ENCODE measurements at places on chromosomes 2 and 18.

DNA sequence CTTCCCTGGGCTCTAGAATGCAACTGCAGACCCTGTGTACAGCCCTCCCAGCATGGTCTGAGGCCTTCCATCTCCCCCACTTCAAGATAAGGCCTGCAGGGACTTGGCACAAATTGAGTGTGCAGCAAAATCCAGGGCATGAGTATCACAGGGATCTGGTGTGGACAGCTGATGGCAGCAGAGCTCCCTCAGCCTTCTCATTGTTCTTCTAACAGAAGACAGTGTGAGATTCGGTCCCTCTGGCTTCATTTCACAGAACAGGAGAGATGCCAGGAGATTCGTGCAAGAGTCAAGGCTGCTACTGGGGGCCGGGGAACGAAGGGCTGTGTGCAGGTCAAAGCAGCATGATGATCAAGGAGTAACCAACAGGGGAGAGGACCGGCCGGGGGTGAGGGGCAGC is 85.8 kb downstream of the UXS1 start:
- DNase-seq: no peak

DNA sequence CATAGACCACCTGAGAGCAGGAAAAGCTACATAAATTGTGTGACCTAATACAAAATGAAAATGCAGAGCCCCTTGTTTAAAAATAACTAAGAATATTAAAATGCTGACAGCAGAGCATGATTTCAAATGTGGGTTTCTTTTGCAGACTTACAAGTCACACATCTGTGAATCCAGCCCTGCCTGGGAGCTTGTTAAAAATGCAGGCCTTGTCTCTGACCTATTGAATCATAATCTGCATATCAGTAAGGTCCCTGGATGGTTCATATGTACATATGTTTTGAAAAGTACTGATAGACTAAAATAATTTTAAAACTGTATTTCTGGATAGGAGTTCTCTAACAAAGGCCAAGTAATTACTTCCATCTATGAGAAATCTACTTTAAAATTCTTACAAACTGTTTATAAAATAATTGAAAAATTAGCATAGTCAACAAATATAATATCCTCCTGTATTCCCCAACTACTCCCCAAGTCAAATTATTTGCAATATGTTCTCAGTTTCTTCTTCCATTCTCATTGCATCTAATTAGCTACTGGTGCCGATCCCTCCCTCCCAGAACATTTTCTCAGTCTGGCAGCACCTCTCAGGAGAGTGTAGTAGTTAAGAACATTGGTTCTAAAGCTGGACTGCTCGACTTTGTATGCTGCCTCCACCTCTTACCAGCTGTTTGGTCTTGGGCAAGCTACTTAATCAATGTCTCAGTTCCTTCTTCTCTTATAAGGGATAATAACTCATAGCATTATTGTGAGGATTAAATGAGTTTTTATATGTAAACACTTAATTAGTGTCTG is 1040.4 kb upstream of the CDH2 start:
- DNase-seq: no peak

GRCh38 chr2:103002954-103003353 is 241.1 kb downstream of the TMEM182 start:
- DNase-seq: no peak

- no peak for DNase-seq
These were observed 77.1 kb downstream of the CYRIA start for GRCh38 chr2:16588565-16588964.

DNA sequence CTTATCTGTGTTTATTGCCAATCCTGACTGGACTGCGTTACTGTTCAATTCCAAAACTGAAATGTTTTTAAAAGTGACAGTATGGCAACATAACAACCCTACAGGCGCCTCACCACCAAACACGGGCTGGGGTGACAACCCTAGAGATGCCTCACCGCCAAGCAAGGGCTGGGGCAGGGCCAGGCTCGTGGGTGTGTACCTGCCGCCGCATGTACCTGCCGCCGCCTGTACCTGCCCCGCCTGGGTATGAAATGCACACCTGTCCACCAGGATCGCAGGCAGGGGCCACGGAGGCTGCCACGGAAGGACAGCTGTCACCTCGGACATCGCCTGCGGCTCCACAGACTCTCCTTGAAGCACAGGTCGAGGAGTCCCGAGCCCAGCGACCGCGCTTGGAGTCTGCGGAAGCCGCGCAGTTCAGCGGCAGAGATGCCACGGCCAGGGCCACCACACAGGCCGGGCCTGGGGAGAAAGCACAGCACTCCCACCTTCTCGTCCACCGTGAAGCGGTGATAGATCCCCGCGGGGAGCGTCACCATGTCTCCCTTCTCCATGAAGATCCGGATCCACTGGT is 18.9 kb downstream of the ADI1 start:
- DNase-seq: no peak

DNA sequence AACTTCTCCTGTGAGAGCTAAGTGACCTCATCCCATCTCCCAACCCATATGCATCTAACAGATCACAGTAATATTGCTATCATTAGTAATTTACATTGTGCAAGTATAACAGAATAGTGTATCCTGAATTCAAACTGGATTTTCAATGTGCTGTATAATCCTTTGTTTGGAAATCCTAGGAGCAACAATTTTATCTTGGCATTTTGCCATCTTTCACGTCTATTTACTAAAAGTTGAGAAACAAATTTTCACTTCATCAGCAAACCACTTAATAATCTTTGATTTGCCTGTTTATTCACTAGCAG is 3.8 kb downstream of the HNRNPLL start:
- no peak for DNase-seq

GRCh38 chr2:175805442-175806124 is 196.5 kb downstream of the LNPK start:
- DNase-seq: no peak

DNA sequence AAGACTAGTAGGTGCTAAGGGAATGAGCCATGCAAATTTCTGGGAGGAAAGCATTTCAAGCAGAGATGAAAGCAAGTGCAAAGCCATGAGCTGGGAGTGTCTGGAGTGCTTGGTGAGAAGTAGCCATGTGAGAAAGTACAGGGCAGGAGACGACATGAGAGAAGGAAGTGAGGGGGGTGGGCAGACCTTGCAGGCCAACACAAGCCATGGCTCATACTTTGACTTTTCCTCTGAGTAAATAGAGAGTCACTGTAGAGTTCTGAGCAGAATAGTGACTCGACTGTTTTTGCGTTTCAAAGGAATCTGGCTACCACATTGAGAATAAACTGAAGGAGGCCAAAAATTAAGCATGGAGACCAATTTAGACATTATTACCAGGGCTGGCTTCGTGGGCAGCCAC is 42.2 kb downstream of the SCN2A start:
- DNase-seq: no peak

GRCh38 chr2:14602309-14602708 is 30.2 kb upstream of the LRATD1 start:
- no peak for DNase-seq

GRCh38 chr2:142076317-142076716 is 54.5 kb downstream of the LRP1B start:
- no peak for DNase-seq

- DNase-seq: no peak
These were observed 8.7 kb upstream of the DIPK1C start for GRCh38 chr18:74465775-74466174.

DNA sequence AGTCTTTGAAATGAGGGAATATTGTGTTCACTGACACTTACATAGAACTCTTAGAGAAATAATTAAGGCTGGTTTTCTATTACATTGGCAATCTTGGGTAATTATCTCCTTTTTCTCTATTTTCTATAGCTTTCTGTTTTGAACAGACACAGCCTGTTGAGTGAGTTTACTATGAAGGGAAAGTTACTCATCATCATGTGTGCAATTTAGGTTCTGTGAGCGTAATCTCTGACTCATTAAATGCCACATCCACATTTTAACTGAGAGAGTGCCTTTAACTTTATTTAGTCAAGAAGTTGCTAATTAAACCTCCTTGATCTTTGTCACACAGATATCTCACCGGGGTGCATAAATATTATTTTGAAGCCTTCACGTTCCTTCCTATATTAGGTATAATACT is 174.0 kb upstream of the SLC8A1 start:
- DNase-seq: no peak

DNA sequence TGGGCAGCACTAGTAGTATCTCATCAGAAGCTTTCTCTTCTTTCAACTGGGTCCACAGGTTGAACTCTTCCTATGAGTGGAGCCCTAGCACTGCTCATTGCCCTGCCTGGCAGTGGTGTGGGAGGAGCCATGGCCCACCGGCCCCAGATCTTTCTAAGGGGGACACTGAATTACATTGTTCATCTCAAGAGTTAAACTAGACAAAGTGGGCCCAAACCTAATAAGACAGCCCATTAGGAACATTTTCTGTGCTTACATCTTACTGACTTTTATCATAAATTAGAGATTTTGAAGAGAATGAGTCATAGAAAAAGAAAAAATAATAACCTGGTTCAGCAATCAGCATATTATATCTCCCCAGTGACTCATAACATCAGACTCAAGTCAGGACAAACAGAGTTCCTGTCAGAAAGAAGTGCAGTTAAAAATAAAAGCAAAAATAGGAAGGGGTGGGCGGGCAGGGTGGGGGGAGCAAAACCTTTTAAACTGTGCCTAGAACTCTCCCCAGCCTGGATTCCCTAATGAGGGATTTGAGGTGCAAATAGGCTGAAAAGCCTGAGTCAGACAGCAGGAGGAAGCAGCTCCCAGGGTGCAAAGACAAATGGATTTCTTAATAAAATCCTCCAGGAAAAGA is 161.6 kb upstream of the TRIB2 start:
- DNase-seq: no peak

- no peak for DNase-seq
These were observed 126.0 kb downstream of the MC4R start for GRCh38 chr18:60246606-60247005.

- no peak for DNase-seq
These were observed 110.4 kb downstream of the CDC42EP3 start for GRCh38 chr2:37560863-37561614.

DNA sequence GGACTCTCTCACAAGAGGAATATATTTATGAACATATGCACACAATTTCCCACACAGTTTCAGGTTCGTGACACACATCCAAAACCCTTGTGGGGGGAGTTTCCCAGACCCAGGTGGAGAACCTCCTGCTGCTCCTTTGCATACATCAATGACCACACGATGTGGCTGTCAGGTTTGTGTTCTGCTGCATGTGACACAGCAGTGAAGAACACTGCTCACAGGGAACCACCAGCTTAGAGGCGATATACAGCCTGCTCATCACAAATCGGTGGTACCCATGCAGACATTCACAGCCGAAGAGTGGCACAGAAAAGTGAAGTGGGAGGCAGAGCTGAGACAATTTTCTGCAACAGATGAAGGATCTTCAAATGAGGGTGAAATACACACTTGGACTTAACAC is 175.6 kb upstream of the ZFP36L2 start:
- DNase-seq: peak; percentile 2

DNA sequence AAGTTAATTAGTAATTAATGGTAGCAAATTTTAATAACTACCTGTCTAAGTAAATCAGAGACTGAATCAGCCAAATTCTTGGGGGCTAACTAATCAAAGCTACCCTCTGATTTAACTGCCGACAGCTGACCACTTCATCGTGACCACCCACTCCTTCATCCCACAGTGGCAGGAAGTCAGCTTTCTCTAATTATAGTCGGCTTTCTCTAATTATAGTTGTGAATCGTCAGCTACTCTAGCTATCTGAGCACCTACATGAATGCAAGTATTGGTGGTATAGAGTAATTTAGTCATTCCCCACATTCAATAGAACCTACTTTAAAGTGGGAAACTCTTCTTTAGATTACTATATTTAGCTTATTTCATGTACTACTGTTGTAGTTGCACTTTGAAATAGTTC is 185.5 kb downstream of the PTGR3 start:
- no peak for DNase-seq

GRCh38 chr18:21393986-21394385 is 152.0 kb downstream of the GREB1L start:
- no peak for DNase-seq

GRCh38 chr18:7516266-7517117 is 50.6 kb upstream of the PTPRM start:
- DNase-seq: no peak

GRCh38 chr18:33716061-33716683 is 138.2 kb downstream of the ASXL3 start:
- no peak for DNase-seq

- no peak for DNase-seq
These were observed 54.0 kb upstream of the NOSTRIN start for GRCh38 chr2:168748461-168748860.

- no peak for DNase-seq
These were observed 5.4 kb upstream of the CHRNG start for GRCh38 chr2:232533944-232534710.

DNA sequence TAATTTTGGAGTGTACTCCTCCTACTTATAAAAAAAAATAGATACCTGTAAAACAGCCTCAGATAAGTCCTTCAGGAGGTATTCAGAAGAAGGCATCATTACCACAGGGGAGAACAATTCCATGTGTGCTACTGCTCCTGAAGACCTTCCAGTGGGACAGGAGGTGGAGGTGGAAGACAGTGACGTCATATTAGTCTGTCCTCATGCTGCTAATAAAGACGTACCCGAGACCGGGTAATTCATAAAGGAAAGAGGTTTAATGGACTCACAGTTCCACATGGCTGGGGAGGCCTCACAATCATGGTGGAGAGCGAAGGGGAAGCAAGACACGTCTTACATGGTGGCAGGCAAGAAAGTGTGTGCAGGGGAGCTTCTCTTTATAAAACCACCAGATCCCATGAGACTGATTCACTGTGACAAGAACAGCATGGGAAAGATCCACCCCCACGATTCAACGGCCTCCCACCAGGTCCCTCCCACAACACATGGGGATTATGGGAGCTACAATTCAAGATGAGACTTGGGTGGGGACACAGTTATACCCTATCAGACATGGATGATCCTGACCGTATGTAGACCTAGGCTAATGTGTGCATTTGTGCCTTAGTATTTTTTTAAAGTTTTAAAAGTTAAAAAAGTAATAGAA is 98.4 kb downstream of the NDUFA10 start:
- DNase-seq: no peak

DNA sequence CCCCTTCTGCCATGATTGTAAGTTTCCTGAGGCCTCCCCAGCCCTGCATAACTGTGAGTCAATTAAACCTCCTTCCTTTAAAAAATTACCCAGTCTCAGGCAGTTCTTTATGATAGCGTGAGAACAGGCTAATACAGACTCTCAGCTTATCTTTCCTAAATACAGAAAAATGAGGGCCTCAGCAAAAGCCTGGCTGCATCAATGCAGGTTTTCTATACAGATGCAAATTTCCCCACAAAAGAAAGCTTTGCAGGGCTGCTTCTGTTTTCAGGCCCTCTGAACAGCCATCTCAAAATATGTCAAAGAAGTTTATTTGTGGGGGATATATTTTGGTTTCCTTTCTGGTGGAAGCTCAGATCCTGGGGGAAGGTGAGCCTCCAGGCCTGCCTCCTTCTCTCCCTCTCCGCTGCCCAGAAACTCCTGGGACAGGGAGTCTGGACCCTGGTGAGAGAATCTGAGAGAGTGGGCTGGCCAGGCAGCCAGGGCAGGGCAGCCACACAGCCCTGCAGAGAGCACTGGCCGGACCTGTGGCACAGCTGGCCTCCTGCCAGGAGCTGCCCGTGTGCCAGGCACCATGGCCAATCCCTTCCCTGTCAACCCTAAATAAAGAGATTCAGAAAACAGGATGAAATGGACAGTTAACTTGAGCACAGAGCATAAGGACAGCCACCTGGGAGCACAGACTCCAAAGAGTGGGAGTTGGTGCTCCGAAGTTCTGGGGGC is 21.6 kb upstream of the AGXT start:
- DNase-seq: no peak

All from stimulated activated CD4-positive, alpha-beta T cell treated with anti-CD3 and anti-CD28 coated beads, Interleukin-1b, Interleukin-23, amount 100 ng/mL, for 24 hours (primary cell).